GM19239 (cell line): ENCODE measurements at places on chromosomes 5 and 9.

GRCh38 chr9:134188386-134189144 lies 24.2 kb upstream of the RNU6ATAC start:
- no peak for DNase-seq

DNA sequence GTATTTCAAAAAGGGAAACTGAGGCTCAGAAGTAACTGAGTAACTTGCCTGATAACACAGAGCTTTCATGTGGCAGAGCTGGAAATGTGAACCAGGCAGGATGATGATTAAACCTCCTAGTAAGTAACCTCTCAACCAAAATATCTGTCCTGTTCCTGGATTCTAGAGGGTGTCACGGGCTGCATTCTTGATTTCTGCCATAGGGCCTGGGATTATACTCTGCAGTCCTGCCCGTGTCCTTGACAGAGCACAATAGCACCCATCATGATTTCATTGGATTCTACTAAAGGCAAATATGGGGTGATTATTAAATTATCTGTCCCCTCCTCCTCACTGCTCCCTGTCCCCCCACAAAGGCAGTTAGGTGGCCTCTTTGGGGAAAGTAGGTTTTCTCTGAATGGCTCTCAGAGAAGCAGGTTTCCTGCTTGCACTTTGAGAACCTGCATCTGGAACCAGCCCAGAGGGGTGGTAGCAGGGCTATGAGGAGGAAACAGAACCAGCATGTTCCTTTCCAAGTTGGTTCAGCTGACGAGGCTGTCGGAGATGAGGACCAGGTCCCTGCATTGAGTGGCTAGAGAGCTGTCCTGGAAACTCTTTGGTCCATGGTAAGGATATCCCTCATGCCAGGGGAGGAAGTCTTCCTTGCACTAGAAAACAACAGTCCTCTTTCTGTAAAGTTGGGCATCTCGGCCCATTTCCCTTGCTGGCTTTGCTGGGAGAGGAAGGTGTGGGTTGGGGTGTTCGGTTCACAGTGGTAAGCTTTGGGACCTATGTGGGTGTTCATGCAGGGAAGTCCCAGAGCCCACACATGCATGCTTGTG lies 36.6 kb downstream of the PPARGC1B start:
- no peak for DNase-seq

- DNase-seq: peak; percentile 60
Observed at GRCh38 chr5:173742432-173742816, 126.0 kb upstream of the BOD1 start.

DNA sequence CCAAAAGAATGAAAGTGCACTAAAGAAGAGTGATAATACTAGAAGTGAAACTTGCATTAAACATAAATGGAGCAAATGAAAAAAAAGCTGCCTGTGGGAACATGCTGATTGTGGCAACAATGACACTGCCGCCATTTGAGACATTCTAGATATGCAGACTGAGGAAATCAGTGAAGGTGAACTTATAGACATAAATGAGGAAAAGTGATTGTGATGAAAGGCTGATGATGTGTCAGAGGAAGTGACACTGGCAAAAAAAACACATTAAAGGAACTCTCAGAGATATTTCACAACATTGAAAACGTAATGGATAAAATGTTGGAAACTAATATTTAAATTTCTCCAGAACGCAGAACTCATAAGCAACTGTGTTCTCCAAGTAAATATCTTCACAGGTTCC lies 1.2 kb downstream of the ERCC8 start:
- DNase-seq: no peak

DNA sequence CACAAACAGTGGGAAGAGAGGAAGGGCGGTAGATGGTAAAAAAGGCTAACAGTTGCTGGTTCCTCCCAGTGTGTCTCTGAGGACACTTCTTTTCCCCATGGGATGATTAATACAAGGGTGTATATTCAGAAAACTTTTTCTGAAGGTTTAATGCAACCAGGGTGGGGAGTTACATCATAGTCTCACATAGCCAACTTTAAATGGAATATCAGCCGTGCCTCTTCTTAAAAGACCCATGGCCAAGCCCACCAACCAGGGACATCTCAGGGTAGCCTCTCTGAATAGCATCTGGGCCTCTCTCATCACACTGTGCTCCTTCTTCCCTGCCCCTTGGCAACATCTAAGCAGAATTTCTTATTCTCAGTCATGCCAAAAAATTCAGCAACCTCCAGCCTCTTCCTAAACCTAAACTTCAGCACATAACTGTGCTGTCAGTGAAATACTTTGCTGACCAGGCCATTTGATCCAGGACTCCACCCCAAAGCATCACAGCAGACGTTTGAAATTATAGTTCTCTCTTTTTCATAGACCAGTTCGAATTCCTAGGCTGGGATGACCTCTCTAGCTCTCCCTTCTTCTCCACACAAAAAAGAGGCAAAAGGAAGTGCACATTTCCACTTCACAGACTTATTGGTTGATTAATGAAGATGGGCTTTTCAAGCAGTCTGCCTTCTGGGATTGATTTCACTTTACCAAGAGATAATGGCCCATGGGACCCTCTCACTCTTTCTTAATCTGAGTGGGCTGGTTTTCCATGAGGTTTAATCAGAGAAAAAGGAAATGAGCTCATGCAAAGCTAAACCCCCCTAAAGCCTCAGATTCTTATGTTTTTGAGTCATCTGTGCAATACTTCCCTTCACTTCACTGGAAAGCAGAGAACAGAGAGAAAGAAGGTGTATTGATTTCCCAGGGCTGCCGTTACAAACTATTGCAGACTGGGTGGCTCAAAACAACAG lies 85.1 kb upstream of the RAI14 start:
- DNase-seq: no peak

DNA sequence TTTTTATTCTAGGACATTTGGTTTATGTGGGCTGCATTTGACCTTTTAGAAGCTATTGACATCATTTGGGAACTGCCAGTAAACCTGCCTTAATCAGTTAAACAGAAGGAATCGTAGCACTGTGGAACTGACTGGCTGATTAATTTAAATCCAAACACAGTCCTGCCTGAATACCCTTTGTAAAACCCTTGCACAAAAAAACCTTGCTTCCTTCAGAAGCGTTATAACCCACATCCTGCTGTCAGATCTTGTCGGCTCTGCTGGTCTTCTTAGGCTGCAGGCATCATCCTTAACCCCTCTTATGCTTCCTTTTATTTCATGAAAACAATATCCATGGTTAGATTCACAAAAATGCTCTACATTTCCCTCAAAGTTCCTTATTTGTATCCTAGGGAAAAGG lies 46.3 kb downstream of the PAM start:
- no peak for DNase-seq

GRCh38 chr5:121918238-121918637 lies 43.5 kb upstream of the SRFBP1 start:
- no peak for DNase-seq

- DNase-seq: no peak
Observed at GRCh38 chr5:43255704-43256103, 57.5 kb downstream of the HMGCS1 start.

GRCh38 chr5:139745132-139745799 lies 50.3 kb upstream of the PSD2 start:
- DNase-seq: no peak

- DNase-seq: no peak
Observed at GRCh38 chr9:83266666-83267496, 203.9 kb upstream of the RASEF start.

- DNase-seq: no peak
Observed at GRCh38 chr9:28503573-28503972, 930.3 kb upstream of the C9orf72 start.

DNA sequence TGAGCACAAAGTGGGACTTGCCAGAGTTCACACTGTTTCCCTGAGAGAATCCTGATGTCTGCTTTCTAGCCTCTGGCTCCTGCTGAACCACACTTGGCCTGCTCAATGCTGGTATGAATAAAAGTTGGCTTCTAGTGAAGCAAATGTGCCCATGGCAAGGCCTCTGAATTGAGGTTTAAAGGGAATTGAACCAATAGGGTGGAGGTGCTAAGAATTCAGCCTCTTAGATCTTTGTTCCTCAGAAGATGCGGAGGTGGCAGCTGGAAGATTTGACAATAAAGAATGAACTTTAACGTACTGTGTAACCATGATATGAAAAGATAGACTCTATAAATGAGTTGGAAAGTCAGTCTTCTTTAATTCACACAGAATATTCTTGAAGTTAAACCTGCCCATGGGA lies 57.2 kb downstream of the RASGRF2 start:
- no peak for DNase-seq

- DNase-seq: no peak
Observed at GRCh38 chr5:117261948-117262571, 687.4 kb upstream of the SEMA6A start.

GRCh38 chr9:112853882-112854585 lies 36.6 kb downstream of the SLC46A2 start:
- no peak for DNase-seq

DNA sequence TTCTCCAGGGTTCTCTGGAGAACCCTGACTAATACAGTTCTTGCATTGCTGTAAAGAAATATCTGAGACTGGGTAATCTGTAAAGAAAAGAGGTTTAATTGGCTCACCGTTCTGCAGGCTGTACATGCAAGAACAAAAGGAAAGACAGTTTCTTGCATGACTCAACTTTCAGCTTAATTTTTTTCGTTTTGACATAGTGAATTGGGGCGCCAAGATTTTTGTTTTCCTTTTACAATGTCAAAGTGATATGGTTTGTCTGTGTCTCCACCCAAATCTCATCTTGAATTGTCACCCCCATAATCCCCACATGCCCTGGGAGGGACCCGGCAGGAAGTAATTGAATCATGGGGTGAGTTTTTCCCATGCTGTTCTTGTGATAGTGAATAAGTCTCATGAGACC lies 11.8 kb upstream of the CRHBP start:
- DNase-seq: no peak

DNA sequence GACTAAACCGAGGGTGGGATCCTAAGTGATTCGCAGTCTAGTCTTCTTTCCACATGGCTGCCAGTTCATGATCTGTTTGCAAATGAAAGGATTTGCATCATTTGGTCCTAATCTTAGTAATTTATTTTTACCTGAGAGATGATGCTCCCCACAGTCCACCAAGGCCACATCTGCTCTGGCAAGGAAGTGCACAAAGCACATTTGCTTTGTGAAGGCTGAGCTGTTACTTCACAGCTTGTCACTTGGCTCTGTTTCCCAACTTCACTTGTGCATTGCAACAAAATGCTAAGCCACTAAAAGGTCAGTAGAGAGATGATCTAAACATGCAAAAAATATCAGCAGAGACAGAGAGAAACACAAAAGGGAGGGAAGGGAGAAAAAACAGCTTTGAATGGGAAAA lies 128.5 kb upstream of the VLDLR start:
- DNase-seq: no peak

- no peak for DNase-seq
Observed at GRCh38 chr5:78515670-78516069, 132.9 kb downstream of the LHFPL2 start.

DNA sequence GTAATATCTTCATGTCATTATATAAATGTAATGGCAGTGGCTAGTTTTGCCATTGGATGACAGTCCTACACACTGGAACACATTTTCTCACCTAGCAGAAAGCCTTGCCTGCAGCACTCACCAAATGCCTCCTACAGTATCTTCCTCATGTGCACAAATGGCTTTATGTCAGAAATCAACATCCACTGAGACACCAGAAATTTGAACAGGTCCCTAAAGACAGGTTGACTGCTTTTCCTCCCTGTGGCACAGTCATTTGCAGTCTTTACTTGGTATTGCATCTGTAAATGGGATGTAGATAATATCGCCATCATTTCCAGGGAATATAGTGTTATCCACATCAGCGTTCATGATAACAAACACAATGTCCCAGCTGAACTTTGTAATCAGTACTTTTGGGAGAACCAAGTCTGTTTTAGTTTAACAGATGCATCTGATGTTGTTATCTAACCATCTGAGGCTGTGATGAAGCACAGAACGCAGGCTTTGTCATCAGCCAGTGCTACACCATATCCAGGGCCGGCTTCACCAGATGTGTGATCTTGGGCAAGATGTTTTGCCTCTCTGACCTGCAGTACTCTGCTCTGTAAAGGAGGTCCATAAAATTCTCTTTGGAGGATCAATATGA lies 83.9 kb upstream of the TAS2R1 start:
- no peak for DNase-seq

- peak; percentile 10 for DNase-seq
Observed at GRCh38 chr9:4077499-4078102, 222.3 kb downstream of the GLIS3 start.

DNA sequence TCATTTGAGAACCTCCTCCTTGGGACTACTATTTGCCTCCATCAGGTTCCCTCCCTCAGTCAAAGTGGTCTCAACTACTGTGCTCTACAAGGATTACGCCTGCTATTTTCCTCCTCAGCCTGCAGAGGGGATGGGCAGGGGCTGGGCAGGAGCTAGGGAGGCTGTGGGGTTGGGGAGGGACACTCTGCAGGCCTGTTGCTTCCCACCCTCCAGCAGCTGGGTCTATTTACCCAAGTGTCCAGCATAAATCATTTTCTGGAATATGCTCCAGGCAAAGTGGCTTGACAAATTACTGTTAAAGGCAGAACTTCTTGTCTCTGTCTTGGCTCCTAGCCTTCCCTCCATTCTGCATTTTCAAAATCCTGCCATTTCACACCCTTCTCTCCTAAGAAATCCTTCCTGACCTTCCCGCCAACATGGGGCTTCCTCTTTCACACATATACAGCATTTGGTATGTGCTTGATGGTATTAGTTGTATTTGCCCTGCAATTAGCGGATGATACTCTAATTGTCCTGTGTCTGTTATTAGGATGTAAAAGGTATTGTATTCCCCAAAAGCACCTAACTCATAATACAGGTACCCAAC lies 106.7 kb downstream of the EFNA5 start:
- no peak for DNase-seq

GRCh38 chr5:77172713-77173328 lies 37.7 kb upstream of the PDE8B start:
- DNase-seq: no peak

DNA sequence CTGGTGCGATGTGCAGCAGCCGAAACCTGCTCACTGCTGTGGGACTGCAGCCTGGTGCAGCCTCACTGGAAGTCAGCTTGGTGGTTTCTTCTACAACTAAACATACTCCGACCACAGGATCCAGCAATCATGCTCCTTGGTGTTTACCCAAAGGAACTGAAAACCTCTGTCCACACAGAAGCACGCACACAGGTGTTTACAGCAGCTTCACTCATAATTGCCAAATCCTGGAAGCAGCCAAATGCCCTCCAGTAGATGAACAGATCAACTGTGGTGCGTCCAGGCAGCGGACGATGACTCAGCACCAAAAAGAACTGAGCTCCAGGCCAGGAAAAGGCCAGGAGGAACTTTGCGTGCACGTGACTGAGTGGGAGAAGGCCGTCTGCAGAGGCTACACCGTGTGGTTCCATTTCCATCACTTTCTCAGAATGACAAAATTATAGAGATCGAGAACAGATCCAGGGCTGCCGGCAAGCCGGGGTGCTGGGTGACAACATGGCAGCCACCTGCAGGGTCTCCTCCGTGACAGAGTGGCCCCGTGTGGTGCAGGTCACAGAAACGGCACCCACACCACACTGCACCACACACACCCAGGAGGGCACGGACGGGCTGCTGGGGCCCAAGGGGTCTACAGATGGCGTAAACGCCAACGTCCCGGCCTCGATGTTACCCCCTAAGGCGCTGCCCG lies 23.1 kb upstream of the NSMF start:
- no peak for DNase-seq

DNA sequence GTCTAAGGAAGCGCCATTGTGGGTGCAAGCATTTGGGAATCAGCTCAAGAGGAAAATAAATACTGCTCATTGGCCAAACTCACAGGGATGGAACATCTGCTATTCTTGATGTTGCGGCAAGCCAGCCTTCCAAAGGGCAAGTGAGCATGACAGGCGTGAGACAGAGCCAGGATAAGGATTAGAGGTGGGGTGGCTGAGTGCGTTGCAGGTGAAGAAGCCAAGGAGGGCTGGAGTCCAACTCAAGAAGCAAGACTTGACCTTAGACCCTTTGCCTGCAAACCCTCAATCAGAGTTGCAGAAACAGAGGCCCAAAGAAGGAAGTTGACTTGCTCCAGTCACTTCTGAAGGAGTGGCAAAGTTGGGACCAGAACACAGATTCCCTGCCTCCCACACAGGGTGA lies 79.4 kb downstream of the WWC1 start:
- no peak for DNase-seq
